NCI-H1417 treated with DMSO at 0.1 percent for 48 hours (cell line): ENCODE measurements at places on chromosomes 16 and 17.

- DNase-seq = no peak
These were observed 7.4 kb upstream of the PSMC3IP start for GRCh38 chr17:42584880-42585279.

- no peak for DNase-seq
These were observed 25.8 kb downstream of the EMP2 start for GRCh38 chr16:10554569-10554968.

GRCh38 chr16:81547194-81547938 lies 102.8 kb downstream of the CMIP start:
- no peak for DNase-seq

GRCh38 chr17:36592716-36593321 lies 1.1 kb downstream of the DHRS11 start:
- DNase-seq = no peak

DNA sequence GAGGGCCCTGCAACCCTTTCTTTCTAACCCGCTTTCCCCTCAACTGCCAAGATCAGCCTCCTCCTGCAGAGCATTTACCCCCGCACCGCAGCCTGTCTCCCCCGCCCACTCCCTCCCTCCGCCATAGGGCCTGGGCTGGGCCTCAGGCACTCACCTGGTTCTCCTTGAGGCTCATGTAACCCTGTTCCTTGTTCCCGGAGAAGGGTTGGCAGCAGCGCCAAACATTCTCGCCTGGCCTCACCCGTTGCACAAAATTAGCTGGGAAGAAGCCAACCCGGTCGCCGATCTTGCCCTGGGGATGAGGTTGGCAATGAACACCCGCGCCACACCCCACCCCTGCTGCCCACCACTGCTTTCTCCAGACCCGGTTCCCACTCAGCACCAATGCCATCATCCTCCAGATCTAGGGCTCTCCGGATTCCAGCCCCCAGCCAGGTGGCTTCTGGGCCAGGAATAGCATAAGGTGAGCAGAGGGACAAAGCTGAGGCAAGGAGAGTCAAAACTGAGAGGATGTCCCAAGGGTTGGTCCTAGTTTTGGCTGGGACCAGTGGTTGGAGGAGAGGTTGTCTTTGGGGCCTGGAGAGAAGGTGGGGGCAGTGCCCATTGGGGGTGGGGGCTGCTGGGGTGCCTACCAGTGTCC lies 12.8 kb downstream of the STAC2 start:
- DNase-seq = no peak

DNA sequence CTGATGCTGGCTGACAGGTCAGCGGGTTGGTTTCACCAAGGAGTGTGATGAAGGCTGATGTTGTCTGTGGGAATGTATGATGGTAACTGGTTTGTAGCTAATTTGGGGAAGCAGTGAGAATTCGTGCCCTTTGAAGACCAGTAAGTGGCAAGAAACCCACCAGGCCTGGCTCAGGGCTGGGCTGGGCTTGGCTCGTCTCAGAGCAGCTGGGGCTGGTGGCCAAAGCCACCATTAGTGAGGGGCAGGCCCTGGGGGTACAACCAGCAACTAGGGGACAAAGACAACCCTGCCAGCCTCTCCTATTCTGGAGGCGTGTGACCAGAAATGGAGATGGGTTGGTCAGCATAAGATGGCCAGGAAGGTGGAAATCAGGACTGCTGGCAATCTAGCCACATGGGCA lies 13.0 kb upstream of the STH start:
- no peak for DNase-seq

DNA sequence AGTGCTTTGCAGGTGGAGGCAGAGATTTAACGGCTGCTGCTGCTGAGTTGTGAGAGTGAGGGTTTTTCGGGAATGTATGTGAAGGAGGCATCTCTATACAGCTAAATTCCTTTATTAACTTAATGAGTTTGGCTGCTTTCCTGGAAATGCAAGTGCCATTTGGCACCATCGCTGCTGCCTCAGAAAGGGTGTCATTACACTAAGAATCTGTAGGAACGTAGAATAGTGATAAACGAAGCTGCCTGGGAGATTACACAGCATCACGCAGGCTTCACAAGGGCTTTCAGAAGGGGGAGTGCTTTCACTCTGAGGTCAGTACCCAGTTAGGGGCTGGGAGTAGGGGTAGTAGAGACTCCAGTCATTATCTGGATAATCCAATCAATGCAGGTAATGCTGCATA lies 14.1 kb upstream of the NLRP1 start:
- DNase-seq = no peak

GRCh38 chr17:49218941-49219913 lies 8.7 kb downstream of the ABI3 start:
- no peak for DNase-seq

- no peak for DNase-seq
These were observed 2.3 kb downstream of the LCAT start for GRCh38 chr16:67941469-67942199.

GRCh38 chr16:10616756-10617640 lies 36.6 kb upstream of the EMP2 start:
- no peak for DNase-seq

GRCh38 chr16:75301804-75302203 lies 50.4 kb upstream of the BCAR1 start:
- DNase-seq = no peak

GRCh38 chr16:7742626-7743025 lies 410.0 kb downstream of the RBFOX1 start:
- DNase-seq = no peak

DNA sequence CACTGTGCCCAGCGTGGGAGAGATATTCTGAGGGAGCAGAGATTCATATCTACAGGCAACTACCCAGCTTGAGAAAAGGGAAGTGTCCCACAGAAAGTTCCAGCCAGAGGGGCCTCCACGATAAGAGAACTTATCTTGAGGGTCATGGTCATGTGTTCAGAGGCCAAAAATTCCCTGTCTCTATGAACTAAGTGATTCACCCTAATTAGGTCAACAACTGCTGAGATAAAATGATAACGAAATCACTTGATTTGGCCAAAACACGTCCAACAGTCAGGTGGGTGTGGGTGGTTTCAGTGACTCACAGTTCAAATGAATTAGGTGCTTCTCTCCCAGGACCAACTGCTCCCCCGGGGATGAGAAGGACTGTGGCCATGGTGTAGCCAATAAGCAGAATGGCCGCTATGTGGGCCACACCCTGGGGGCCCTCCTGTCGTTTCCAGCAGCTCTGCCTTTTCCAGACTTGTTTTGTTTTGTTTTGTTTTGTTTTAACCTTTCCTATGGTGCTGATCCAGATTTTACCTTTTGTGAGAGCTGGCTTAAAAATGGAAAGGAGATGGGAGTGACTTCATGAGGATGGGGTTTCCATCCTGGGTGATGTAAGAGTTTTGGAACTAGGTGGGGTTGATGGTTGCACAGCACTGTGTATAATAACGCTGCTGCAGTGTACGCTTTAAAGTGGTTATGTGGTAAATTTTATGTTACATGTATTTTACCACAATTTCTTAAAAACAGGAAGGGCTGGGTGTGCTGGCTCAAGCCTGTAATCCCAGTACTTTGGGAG lies 8.7 kb downstream of the DNAI2 start:
- no peak for DNase-seq

- no peak for DNase-seq
These were observed 577 bp downstream of the ZNF646 start for GRCh38 chr16:31074814-31075183.

DNA sequence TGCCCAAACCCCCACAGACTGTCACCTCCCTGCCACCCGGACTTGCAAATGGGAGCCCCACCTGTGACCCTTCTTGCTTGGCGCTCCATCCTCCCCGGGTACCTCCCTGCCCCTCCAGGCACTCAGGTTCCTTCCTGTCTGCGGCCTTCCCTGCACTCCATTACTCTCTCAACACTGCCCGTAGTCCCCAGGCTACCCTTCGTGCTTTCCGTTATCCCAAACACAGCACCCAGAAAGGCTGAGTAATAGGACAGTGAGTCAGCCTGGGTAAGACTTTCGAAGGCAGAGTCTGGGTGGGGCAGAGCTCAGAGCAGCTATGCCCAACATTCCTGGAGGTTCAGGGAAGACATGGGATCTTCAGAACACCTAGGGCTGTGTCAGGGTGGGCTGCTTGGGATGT lies 16.6 kb upstream of the C16orf74 start:
- no peak for DNase-seq

DNA sequence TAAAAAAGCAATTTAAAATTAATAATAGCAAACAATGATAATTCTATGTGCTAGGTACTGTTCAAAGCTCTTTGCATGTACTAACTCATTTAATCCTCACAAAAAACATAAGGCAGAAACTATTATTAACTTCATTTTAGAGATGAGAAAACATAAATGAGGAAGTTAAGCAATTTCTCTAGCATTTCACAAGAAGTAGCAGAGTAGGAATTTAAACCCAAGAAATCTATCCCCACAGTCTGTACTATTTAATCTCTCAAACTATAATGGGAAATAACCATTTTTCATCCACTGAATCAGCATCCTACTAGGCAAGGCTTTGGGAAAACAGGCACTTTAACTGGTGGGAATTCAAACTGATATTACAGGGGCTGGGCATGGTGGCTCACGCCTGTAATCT lies 42.2 kb upstream of the INTS2 start:
- DNase-seq = no peak

DNA sequence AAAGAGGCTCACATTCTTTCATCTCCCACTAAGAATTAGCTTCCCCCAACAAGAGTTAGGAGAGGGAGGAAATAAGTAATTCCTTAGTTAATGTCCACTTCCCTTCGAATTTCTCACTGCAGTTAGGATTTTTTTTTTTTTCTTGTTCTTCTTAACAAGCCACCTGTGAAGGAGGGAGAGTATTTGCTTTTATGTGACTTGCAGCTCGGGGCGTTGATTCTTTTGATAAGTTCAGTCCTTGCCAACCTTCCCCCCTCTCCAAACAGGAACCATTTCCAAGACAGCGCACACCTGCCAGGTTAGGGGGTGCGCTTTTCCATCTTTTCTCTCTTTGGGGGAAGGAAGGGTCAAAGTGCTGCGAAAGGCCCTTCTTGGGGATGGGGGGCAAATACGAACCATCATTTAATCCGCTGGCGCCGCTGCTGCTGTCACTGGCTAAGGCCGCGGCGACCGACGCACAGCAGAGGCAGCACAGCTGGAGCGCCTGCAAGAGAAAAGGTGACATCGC lies 758 bp downstream of the ADAMTS18 start:
- no peak for DNase-seq

- no peak for DNase-seq
These were observed 1.2 kb downstream of the HYDIN start for GRCh38 chr16:71229344-71229743.

DNA sequence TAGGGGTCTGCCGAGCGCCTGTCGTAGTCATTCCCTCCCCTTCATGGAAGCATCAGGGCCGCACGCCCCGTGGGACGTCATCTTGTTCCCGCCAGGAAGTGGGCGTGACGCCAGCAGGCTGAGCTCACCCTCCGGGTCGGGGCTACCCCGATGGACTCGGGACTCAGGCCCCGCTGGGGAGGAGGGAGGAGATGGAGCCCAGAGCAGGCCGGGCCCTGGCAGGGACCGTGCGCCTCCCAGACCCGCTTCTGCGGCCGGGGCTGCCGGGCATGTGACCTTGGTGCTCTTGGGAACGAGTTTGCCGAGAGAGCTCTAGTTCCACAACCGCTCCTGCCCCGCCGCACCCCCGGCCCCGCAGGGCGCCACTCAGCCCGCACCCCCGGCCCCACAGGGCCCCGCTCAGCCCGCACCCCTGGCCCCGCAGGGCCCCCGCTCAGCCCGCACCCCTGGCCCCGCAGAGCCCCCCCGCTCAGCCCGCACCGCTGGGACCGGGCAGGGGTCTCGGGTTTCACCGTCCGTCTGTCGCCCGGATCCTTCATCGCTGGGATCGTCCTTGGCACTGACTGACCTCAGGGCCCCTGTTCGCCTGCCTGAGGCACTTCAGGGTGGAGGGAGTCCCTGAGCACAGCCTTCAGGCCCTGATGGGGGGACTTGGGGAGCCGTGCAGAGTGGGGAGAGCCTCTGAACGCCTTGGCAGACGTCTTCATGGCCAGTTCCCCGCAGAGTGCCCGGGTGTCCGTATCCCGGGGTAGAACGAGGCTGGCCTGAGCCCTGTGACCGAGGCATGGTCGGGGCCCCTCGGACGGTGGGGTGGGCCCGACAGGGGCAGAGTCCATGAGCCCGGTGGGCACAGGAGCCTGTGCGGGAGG lies 5.8 kb downstream of the CACNA1H start:
- DNase-seq = no peak

- DNase-seq = no peak
These were observed 11.6 kb upstream of the LYRM9 start for GRCh38 chr17:27904534-27905446.

DNA sequence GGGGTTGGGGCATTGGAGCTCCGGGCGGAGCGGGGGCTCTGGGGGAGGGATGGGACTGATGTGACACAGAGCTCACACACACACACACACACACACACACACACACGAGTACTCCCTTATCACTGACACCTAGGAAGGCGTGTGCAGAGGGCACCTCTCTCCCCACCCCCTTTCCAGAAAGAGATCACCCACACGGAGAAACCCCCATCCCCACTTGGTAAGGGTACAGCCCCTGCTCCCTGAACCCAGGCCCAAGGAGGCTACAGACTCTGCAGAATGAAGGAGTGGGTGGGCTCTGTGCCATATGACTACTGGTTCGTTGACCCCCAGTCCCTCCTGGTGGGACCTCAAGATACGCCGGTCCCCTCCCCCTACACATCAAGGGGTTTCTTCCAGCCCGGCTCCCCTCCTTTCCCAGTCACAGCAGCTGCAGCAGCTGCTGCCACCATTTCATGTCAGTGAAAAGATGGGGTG lies 8.7 kb upstream of the ARHGAP23 start:
- DNase-seq = no peak

DNA sequence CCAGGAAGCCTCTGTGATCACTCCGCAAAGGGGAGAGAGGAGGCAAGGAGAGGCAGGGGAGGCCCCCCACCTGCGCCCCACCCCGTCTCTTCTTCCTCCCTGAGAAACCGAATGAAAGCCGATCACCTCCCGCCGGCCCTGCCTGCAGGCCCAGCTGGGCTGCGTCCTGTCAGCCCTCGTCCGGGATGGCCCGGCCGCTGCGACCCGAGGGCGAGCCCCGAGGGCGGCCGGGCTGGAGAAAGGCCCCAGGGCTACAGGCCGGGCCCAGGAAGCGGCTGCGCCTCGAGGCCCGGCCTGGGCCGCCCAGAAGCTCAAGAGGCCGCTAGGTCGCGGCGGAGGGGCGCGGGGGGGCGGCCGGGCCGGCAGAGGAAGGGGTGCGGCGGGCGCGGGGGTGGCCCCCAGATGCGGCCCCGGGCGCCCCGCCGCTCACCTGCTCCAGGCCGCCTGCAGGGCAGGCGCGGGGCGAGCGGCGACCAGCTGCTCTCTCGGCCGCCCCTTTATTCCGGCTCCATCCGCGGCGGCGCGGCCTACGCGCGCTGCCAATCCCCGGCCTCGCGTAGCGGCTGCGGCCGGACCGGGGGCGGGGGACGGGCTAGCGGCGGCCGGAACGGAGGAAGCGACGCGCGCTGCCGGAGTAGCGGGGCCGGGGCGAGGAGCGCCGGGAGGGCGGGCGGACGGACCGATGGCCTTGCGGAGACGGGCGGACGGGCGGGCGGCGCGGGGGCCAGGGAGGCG lies at the start of gene ZNF319:
Gene ZNF319 (minus strand): TSS at position 702 of the 735 bp plus-strand sequence. CDS start 2,407 bp downstream, outside the sequence.
- DNase-seq = no peak

DNA sequence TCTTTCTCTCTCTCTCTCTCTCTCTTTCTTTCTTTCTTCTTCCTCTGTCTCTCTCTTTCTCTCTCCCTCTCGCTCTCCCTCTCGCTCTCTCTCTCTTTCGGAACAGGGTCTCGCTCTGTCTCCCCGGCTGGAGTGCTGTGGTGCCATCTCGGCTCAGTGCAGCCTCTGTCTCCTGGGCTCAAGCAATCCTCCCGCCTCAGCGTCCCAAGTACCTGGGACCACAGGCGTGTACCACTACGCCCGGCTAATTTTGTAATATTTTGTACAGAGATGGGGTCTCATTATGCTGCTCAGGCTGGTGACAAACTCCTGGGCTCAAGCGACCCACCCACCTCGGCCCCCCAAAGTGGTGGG lies 12.7 kb upstream of the KLHDC4 start:
- no peak for DNase-seq
